ENCODE measurements at places on chromosomes 11 and 22.

DNA sequence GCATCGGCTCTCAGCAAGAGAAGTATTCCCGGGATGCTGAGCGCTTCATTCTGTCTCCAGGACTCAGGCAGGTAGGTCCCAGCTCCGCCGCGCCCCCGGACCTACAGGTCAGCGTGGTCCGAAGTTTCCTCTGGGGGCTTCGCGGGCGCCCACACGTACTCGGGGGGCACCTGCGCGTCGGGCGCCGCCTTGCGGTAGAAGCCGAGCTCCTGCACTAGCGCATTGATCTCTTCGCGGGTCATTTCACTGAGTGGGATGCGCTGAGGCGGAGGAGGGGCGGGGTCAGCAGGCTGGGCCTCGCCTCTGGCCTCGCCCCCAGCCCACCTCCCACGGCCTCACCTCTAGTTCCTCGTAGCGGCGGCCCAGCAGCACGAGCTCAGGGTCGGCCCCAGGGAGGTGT lies 2.5 kb downstream of the SELENOM start:
- DNase-seq = no peak

GRCh38 chr11:117366248-117366647 lies 38.6 kb downstream of the CEP164 start:
- DNase-seq = no peak

DNA sequence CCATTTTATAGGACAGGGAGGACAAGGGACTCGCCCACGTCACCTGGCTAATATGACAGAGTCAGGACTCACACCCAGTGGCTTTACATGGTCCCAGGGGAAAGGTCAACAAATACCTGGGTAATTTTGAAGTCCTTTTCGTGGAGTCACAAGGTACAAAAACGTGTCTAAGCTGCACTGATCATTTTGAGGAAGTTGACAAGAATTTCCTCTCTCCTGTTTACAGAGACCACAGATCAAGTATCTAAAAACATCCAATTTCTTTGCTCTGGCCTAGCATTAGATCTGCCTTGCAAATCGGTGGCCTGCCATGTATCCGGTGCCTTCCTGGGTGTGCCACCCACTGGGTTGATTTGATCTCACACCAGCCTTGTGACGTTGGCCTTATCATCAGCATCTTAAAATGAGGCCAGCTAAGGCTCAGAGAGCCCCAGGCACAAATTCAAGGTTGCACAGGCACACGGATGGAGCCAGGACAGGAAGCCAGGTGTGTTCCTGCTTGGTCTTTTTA lies 17.6 kb downstream of the GDPD5 start:
- DNase-seq = no peak

DNA sequence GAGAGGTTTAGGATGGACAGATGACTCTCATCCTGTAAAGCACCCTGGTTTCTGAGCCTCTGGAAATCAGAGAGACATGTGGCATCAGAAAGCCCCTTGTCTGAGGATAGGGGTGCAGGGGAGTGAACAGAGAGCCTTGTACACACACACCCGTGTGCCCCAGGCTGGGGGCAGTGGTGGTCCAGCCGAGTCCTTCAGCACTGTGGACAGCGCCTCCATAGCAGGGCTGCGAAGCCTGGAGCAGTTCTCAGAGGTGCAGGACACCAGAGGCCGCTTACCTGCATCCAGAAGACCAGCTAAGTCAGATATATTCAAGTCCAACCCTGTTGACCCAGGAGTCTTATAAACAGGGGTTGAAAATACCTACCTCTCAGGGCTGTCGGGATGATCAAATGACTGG lies 11.5 kb upstream of the IGSF9B start:
- no peak for DNase-seq

DNA sequence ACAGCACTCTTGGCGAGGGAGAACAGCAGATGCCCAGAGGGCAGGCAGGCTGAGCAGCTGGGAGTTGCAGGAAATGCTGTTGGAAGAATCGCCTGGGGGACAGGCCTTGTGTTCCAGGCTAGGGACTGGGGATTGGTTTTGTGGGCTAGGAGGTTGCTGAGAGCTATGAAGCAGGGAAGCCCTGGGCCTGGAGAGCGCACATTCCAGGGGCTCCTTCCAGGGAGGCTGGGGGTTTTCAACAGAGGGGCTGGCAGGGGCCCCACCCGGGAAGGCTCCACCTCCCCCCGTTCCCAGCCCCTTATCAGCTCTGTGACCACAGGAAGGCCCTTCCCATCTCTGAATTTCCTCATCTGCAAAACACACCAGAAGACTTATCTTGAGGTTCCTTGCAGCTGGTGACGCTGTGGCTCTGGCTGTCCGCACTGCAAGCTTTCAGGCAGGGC lies 21.7 kb downstream of the WNT11 start:
- DNase-seq = no peak

DNA sequence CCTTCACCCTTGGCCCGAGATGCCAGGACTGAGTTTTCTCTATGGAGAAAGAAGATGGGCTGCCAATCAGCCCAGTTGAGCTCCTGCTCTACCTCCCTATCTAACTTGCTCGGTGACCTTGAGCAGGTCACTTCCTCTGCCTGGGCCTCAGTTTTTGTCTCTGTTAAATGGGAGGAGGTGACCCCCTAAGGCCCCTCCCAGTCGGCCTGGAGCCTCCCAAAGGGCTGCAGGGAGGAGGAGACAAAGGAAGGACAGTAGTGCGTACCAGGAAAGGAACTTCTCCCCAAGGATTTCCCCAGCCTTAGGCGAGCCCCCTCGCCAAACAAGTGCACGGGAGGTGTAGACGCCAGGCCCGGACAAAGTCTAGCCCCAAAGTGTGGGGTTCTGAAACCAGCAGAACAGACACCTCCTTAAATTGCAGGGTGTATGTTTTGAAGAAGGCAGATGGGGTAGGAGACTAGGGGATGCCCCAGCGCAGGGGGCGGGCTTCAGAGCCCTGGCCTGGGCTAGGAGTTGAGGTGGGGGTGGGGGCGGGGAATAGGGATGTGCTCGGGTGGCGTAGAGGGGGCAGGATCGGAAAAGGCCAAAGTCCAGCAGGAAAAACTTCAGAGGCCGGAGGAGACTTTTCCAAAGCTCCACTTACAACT lies 1.0 kb downstream of the CBX7 start:
- DNase-seq = no peak

DNA sequence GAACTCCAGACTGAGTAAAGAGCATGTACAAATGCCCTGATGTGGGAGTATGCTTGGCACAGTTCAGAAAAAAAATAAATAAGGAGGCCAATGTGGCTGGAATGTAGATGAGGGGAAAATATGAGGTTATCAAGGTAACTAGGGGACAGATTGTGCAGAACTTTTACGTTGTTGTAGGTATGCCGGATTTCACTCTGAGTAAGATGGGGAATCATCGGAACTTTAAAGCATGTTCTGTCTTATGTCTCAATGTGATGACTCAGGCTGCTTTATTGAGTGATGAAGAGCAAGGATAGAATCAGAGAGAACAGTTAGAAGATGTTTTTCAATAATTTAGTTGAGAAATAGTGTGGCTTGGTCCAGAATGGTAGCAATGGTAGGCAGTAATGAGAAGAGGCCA lies 130.4 kb downstream of the C11orf87 start:
- DNase-seq = no peak

- DNase-seq = no peak
These were observed 15.7 kb downstream of the PIH1D2 start for GRCh38 chr11:112058103-112058502.

- no peak for DNase-seq
These were observed 141.6 kb downstream of the EFCAB6 start for GRCh38 chr22:43670513-43670912.

- no peak for DNase-seq
These were observed 51.0 kb upstream of the SEPTIN5 start for GRCh38 chr22:19663286-19663815.

- no peak for DNase-seq
These were observed at the start of gene EHF for GRCh38 chr11:34620820-34621792. EHF (plus strand) TSS chr11:34621093; CDS start chr11:34642631, 21,538 bp downstream.

DNA sequence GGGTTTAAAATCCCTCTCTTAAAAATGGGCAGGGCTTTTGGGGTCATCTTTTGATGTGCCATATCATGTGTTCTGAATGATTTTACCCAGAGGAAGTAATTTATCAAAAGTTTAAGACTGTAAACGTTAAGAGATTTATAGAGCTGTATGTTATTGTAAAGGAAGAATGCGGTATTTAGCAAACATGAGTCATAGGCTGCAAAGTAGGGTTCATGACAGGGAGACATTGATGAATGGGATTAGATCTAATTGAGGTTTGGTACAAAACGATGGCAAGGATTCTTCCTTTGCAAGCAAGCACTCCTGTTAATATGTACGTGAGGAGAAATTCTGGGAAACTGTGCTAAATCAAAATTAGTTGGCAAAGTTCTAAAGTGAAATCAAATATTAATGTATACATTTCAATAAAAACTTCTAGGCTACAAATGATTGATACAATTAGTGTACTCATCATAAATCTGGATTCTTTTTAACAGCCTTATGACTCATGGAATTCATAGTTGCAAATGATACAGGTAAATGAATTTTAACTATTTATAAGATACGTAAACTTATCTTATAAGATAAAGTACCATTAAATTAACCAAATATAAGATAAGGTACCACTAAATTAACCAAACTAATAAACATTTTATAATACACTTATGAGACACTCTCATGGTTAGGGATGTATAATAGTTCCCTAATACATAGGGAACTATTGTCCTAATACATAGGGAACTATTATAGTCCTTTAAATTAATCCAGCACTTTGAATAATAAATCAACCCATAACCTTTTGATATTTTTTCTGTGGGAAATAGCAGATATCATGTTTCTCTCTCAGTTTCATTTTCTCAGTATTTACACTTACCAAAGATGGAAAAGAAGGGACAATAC lies 58.4 kb downstream of the KIF18A start:
- no peak for DNase-seq

- no peak for DNase-seq
These were observed 82.8 kb upstream of the VSTM5 start for GRCh38 chr11:93933230-93933629.

- no peak for DNase-seq
These were observed 243.1 kb downstream of the KCNA4 start for GRCh38 chr11:29773656-29774264.

DNA sequence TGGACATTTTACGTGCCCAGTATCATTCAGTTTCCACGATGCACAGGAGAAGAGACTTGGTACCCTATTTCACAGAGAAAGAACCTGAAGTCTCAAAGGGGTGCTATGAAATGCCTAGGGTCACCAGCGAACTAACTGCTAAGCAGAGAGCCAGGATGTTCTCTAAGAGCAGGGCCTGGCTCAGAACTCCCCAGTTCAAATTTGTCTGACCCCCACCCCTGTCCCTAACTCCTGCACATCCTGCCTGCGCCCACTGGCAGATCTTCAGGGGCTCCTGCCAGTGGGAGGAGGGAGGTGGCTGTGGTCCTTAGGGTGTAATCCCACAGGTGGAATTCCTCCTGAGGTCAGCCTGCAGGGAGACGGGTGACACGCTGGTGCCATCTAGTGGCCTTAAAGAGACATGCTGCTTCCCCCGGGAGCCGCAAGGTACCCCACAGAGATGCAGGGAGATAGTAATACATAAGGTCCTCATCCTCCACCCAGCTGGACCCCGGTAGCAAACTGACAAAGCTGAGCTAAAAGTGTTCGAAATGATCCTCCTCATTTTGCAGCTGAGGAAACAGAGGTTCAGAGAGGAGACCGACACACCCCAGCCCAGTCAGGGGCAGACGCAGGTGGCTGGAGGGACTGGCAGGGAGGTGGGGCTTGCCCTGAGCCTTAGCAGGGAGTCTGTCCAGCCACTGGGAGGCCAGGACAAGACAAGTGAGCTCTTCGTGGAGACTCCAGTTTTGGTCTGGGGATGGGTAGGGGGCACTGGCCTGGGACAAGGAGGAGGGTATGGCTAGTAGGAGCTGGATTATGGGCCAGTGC lies 34.1 kb downstream of the MB start:
- peak; percentile 28 for DNase-seq

DNA sequence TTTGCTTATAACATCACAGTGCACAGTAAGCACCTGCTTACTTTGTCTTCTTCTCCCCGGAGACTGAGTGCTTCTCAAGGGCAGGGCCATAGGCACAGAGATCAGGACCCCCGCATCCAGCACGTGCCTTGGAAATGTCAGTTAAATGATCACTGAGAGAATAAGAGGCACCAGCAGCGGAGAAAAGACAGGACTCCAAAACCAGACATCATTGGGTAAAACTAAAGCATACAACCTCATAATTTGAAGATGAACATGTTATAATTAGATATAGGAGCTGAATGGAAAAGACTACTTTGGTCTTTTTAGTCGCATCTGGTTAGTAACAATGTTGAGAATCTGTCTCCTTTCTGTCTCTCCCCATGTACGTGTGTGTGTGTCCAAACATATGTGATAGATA lies 1279.9 kb downstream of the LRRC4C start:
- no peak for DNase-seq

GRCh38 chr11:77440678-77441077 lies 33.2 kb downstream of the PAK1 start:
- DNase-seq = no peak

GRCh38 chr11:45857961-45858474 lies 10.7 kb downstream of the CRY2 start:
- DNase-seq = no peak

DNA sequence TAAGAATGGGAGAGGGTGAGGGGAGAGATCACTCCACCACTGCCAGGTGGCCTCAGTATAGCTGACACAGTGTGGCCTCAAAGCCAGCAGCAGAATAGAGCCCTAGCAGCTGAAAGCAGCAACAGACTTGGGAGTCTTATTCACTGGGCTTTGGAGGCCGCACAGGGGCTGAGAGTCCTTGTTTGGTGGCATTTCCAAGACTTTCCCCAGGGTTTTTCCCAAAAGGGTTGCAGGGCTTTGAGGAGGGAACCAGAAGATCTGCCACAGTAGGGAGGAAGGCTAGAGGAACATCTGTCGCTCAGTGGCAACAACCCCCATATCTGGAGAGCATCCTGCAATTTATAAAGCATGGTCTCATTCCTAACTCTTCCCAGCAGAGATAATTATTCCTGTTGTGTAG lies 35.0 kb upstream of the RCN1 start:
- DNase-seq = no peak

- DNase-seq = no peak
These were observed 1955.1 kb upstream of the RAG2 start for GRCh38 chr11:38553148-38553547.

GRCh38 chr11:77127235-77127911 lies 673 bp upstream of the MYO7A start:
- DNase-seq = peak; percentile 55

GRCh38 chr11:2419638-2420501 lies 19.3 kb downstream of the TSSC4 start:
- peak; percentile 53 for DNase-seq

DNA sequence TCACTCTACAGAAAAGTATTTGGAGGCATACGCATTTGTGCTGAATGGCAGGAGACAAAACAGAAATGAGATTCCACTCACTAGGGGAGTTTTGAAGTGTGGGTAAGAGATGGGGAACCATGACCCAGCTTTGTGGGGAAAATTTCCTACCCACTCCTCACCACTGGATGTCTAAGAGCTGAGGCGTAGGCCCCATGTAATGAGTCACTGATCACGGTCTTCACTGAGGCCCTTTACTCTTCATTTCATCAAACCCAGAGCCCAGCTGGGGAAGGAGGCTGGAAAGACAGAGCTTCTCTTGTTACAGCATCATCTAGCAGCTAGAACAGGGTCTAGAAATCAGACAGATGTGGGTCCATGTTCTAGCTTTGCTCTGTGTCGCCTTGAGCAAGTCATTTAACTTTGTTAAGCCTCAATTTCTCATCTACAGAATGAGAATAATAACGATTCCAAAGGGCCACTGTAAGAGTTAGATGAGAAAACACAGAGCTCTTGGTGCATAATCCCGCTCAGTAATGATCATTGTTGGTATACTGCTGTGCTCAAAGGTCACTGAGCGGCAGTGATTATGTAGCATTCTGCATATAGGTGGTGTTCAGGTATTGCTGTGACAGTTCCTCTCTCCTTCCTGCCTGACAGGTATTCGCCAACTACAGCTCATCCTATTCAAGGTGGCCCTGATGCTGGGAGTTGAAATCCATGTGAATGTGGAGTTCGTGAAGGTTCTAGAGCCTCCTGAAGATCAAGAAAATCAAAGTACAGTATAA lies 97.2 kb downstream of the MICAL2 start:
- DNase-seq = no peak
